ENCODE measurements at places on chromosomes 2 and 18.

GRCh38 chr2:29528891-29529520 lies 392.4 kb downstream of the ALK start:
- no peak for ATAC-seq

- ATAC-seq: peak; percentile 89
These were observed 41.9 kb upstream of the PTMA start for GRCh38 chr2:231666171-231667095.

DNA sequence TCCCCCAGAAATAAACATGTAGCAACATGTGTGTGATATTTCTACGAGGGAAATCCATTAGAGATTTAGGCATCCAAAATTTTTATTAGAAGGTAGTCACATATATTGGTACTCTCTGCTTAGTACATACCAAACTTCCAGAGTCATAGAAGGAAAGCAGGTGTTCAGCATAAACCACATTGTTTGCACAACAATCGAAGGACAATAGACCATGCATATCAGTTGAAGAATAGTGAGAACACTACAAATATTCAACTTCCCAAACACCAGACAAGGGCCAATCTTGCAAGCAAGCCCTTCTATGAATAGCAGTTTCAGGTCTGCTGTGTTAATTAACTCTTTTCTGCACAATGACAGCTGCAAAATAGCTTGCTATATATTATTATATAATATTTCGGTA lies 702.2 kb downstream of the ERBB4 start:
- no peak for ATAC-seq

DNA sequence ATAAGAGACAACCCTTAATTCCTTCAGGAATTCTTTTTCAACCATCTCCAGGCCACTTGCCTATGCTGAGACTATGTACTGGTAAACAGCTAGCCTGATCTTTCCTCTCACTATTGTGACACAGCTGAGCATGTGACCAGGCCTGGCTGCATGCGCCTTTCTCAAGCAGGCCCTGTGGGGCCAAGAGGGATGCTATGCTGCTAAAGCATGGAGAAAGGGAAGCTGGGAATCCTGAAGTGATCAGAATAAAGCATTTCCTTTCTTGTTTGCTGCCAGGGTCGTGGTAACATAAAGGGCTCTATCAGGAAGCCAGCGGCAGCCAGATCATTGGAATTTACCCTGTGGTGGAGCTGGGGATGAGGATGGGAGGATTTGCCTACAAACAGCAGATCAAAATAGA lies 29.8 kb upstream of the LCLAT1 start:
- ATAC-seq: peak; percentile 79

- no peak for ATAC-seq
These were observed 17.9 kb downstream of the RAB12 start for GRCh38 chr18:8627107-8627472.

- no peak for ATAC-seq
These were observed 121.5 kb upstream of the LTBP1 start for GRCh38 chr2:32825291-32825712.
